ENCODE measurements at places on chromosomes 2 and 18. TPM values are rescaled to one million over a fixed set of nuclear protein-coding genes. Genes with fewer than 3 reads are reported as not detected.
A peak's percentile ranks its signal among the peaks of the same experiment; 100 is the strongest.

DNA sequence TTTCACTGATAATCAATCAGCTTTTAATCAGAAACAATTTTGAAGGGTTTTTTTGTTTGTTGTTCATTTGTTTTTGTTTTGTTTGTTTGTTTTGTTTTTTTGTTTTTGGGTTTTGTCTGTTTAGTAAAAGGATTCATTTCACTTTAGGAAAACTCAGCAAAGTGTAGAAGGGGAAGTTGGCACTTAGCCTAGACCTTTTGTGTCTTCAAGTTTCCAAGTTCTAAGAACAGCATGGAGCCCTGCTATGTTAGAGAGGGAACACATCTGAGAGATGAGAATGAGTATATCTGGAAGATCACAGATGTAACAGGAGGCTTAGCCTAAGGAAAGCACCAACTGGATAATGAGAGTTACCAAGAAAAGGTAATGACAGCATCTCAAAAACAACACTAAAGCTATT lies 501.5 kb downstream of the ERBB4 start:
- DNase-seq, result no peak

DNA sequence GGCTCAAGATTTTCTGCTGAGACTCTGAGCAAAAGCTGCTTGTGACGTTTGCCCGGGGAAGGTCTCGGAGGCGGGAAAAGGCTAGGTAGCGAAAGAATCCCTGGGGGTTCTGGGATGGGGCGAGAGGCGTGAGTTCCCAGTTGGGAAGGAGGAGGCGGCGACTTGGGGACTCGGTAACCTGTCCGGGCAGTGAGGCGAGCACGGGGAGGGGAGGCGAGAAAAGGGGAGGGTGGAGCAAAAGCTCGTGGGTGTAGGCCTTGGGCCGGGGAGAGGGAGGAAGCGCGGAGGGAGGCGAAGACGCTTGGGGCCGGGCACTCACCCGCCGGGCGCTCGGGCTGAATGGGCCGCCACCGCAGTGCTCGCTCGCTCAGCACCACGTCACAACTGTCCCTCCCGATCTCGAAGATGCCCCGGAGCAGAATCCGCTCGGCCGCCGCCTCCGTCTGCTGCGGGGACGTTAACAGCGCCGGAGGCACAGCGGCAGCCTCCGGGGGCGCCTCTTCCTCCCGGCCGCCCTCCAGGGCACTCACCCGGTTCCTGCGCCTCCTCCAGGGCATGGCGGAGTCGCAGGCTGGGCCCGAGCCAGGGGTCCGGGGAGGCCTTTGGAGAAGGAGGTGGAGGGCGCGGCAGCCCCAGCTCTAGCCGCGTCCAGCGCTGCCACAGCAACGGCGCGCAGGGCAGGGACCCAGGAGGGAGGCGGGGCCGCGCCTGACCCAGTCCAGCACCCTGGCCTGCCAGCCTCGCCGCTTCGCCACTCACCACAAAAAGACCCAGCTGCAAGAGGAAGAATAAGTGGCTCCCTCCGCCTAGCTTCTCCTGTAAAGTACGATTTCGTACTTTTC lies at the start of gene CERKL:
TSS of gene CERKL (minus strand) at position 656 of the 842 bp plus-strand sequence. CDS start at position 557, 99 bp downstream.
- peak; percentile 45 for DNase-seq

DNA sequence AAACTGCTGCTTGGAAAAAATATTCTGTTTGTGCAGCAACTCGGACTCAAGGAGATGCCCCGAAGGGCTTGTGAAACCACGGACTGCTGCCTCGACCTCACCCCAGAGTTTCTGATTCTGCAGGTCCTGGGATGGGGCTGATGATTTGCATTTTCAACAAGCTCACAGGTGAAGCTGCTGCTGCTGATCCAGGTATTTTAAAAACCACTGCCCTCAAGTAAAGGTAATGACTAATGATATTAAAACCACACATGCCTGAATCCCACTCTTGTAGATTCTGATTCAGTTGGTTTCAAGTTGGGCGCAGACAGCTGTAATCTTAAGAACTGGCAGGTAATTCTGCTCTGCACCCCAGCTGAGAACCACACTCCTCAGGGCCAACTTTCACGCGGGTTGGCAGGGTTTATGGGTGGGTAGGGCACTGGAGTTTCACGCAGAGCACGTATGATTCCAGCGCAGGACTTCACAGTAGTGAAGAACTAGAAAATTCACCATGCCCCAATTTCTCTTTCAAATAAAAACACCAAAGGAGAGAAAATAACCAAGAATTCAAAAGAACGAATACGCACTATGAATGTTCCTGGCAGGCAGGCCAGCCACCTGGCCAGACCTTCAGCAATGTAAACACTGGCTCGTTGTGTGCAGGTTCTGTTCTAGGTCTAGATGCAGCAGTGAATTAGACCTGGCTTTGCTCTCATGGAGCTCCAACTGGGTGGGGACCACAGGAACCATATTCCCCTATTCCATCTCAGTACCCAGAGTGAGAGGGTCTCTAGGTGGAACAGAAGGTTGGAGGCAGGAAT lies 74.6 kb upstream of the ZFP36L2 start:
- no peak for DNase-seq

- DNase-seq, result no peak
These were observed 41.1 kb downstream of the MRPS9 start for GRCh38 chr2:105078906-105079495.

DNA sequence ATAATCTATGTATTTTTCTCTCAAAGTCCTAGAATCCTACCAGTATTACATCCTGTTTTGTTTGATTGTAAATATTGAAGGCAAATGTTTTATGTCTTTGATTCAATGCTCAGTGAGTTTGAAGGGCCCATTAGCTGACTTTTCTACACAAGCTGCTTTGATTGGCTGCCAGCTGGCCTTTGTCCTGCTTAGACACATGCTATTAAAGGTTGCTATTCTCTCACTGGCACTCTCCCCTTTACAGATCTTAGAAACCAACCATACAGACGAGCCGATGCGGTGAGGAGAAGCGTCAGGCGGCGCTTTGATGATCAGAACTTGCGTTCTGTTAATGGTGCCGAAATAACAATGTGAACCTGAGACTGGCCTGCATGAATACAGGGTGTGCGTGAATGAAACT lies 69.7 kb downstream of the PRPF40A start:
- peak; percentile 44 for DNase-seq

- DNase-seq, result peak; percentile 27
These were observed 29.7 kb downstream of the CCDC141 start for GRCh38 chr2:179020156-179020750.

DNA sequence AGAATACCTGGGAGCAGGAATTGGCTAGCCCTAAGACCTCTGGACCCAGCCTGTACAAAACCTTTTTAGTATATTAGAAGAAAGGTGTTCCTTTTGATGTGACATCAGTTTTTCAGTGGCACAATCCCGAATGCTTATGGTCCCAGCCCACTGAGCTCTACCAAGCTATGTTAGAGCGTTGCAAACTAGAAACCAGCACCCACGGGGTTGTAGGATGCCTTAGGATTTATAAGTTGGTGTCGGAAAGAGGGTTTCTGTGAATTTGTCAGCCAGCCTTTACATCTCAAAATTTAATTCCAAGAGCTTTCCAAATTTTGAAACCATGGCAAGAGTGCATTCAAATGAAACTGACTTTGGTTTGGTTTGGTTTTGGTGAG lies 499 bp upstream of the LMAN1 start:
- no peak for DNase-seq

- DNase-seq, result peak; percentile 44
These were observed 92.3 kb downstream of the PRKCE start for GRCh38 chr2:45743531-45744396.

- no peak for DNase-seq
These were observed 12.4 kb downstream of the GALNT5 start for GRCh38 chr2:157269922-157270321.

GRCh38 chr2:171735991-171736710 lies 48.9 kb downstream of the DYNC1I2 start:
- no peak for DNase-seq

DNA sequence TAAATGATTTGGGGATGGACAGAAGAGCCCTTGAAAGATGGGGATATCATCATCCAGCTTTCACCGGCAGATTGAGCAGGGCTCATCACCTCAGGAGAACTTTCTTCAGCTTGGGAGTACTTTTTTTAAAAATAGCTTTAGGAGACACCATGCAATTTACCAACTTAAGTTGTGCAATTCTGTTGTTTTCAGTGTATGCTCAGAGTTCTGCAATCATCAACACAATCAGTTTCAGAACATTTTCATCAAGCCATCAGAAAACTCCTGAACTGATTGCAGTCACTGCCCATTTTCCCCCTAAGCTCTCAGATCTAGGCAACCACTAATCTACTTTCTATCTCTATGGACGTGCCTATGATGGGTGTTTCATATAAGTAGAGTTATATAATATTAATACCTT lies 117.7 kb downstream of the CRIM1 start:
- no peak for DNase-seq

DNA sequence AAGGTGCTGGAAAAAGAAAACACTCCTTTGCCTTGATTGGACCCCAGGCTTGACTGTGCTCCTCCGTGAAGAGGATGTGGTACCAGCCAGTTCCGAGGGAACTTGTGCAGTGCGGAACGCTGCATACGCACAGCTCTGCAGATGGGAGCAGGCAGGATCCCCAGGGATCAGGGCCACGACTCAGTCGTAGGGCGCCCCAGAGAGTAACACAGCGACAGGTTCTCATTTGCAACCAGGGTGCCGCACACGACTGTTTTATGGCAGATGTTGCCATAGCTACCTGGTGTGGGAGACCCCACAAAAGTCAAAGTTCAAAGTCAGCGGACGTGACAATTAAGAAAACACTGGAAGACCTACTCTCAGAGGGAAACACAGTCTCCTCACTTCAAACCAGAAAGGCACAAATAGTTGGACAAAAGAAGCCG lies 779 bp downstream of the MALL start:
- DNase-seq, result peak; percentile 49

DNA sequence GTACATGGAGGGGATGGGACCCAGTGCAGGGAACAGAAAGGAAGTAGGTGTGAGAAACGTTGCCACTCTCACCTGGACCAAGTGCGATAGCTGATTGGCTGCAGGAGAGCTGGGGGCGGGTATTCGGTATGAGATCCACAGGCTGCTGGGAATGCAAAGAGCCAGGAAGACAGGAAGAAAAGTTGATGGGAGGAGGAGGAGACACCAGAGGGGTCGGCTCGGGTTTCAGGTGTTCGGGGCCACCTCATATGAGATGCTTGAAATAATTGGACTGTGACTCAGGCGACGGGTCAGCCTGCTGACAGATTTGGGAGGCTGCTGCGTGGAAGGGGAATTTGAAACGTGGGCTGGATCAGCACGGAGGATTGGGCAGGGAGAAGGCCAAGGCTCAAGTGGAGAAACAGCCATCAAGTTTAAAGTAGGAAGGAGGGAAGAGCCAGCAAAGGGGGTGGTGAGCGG lies 65.1 kb downstream of the MRPS9 start:
- DNase-seq, result no peak

GRCh38 chr2:28129955-28130695 lies 239.6 kb downstream of the BABAM2 start:
- DNase-seq, result no peak

DNA sequence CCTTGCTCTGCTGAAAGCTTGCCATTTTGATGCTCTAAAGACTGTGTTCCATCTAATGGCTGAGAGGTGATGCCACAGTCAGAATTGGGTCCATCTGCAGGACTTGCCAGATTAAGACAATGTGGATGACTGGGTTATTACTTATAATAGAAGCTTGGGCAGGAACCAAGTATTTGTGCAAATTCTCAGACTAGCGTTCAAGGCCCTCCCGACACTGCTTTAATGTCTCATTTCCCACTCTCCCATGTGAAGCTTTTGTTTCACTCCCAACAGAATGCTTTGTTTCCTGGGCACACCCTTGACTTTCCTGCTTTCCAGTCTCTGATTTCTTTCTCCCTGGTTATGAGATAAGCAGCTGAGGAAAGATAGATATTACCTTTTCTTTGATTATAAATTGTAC lies 215.8 kb downstream of the KCNS3 start:
- DNase-seq, result no peak

DNA sequence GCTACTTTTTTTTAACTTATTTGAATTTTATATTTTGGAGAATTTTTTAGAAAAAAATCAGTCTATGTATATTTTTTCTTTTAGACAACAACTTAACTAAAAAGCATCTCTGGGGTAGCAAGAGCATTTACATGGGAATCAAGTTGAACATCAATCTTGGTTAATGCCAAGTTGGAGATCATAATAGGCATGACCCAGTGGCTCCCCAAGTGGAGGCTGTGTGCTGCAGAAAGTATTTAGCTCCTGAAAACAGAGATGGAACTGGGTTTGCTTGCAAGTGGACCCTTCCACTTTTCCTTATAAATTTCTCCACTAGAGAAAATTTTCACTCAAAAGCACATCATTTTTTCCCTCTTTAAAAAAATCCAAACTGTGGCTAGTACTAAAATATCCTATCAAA lies 23.9 kb upstream of the CAVIN2 start:
- DNase-seq, result no peak

- DNase-seq, result no peak
These were observed 20.3 kb downstream of the PLEK start for GRCh38 chr2:68385220-68385906.

- no peak for DNase-seq
These were observed 39.5 kb downstream of the STK39 start for GRCh38 chr2:168207851-168208250.

DNA sequence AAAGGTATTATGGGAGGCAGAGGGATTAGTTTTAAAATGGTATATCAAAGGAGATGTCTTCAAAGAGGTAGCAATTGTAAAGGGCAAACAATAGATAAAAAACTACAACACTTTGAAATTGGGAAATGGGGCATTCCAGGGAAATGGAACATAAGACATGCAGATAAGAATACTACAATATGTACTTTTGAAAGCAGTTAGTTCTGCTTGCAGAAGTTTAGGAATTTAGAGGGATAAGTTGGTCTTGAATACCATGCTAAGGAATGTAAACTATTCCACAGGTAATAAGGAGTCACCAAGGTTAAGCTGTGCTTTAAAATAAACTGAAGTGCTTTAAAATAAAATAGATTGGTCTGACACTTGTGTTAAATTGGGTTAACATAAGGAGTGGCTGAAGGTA lies 571.7 kb upstream of the ACVR2A start:
- no peak for DNase-seq

GRCh38 chr2:198957181-198957580 lies 500.6 kb downstream of the SATB2 start:
- DNase-seq, result no peak

DNA sequence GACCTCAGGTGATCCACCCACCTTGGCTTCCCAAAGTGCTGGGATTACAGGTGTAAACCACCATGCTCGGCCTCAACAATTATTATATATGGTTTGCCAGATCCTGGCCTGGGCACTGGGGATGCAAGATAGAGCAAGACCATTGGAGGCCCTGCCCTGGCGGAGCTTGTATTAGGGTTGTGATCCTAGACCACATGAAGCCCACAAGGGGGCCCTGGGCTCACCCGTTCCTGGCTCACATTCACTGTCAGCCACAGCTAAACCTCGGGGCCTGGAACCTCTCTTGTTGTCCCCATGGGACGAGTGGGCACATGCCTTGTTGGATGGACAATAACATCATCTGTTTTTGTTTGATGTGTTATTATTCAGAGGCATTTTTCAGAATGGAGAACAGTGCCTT lies 14.9 kb downstream of the HPCAL1 start:
- no peak for DNase-seq

GRCh38 chr2:216545359-216545758 lies 46.7 kb downstream of the RPL37A start:
- DNase-seq, result no peak

Gene ITGB6
- total RNA-seq, result 24.6 TPM

Gene UGT1A3
- total RNA-seq, result 1.9 TPM

Gene RIF1
- total RNA-seq, result 27.8 TPM

Gene NEU4
- 36.9 TPM for total RNA-seq

Gene POTEC
- not detected for total RNA-seq

Data from colonic mucosa (tissue), 4 donors.